ENCODE measurements at places on chromosomes 7 and 10. TPM values are rescaled to one million over a fixed set of nuclear protein-coding genes. Genes with fewer than 3 reads are reported as not detected.

DNA sequence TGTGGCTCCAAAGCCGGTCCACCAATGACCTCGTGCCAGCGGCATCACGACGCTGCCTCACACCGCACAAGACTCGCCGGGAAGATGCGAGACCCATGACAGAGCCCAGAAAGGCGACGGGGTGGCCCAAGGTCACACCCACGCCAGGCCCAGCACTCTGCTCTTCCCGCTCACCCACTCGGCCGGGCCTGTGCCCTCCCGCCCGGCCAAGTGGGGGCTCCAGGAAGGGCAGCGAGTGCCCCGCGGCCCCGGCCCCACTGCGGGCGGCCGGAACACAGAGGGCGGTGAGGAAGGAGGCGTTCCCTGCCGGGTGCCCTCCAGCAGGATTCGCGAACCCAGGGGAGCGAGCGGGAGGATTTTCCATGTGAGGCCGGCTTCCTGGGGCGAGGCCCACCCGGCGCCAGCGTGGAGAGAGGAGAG is 56.3 kb downstream of the PDGFA start:
- DNase-seq = no peak

KCP gene
- 3.4 TPM for total RNA-seq

DNA sequence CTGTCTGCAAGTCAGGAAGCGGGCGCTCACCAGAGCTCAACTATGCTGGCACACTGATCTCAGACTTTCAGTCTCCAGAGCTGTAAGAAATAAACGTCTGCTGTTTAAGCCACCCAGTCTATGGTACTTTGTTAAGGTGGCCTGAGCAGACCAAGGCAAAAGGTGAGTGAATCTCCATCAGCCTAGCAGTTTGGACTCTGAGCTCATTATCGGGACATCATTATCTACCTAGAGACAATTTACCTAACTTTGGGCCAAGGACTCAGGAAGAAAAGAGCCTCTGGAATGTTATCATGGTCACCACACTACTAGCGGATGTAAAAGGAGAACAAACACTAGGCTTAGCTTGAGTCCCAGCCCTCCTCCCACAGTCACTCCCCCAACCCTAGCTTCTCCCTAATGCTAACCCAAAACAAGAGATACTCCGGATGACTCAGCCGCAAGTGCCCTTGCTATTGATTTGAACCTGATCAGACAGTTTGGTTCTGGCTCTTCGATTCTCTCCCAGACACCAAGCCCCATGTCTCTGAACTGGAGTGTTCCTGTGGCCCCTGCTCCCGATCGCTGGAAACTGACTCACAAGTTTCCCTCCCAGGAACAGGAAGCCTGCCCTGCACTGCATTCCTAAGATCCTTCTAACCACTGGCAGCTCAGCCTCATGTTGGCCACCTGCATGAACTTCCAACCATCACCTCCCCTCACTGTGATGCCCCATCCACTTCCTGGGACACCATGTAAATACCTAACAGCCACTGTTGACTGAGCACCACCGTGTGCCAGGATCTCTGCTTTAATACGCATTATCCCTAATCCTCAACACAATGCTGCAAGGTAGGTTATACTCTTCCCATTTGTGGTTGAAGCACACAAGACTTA is 34.5 kb downstream of the CREB3L2 start:
- DNase-seq = peak; percentile 40

GRCh38 chr7:29207162-29207801 is 12.7 kb downstream of the CHN2 start:
- DNase-seq = peak; percentile 49

AGAP5 gene
- total RNA-seq = 18.2 TPM

GRCh38 chr10:33132626-33133025 is 174.6 kb upstream of the ITGB1 start:
- peak; percentile 73 for DNase-seq

WEE2 gene
- not detected for total RNA-seq

GRCh38 chr7:300546-301290 is 10.7 kb downstream of the FOXL3 start:
- no peak for DNase-seq

DNA sequence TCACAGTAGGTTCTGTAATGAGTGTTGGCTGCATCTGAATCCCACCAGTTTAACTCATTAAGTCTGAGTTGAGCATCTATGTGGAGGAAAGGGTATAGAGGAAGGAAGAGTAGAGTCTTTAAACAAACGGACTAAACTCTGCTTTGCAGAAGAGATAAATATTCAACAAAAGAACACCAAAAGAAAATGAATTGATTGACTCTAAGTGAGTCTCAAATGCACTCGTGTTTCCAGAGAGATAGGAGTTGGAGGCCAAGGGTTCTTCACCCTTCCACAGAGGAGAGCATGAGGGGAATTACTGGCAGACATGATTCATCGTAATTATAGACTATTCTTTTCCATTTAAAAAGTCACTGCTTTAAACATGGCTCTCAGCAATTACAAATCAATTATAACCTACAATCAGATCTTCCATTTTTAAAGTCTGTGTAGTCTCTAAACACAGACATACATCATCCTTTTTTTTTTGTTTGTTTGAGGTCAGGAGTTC is 56.3 kb downstream of the PLPP4 start:
- no peak for DNase-seq

DNA sequence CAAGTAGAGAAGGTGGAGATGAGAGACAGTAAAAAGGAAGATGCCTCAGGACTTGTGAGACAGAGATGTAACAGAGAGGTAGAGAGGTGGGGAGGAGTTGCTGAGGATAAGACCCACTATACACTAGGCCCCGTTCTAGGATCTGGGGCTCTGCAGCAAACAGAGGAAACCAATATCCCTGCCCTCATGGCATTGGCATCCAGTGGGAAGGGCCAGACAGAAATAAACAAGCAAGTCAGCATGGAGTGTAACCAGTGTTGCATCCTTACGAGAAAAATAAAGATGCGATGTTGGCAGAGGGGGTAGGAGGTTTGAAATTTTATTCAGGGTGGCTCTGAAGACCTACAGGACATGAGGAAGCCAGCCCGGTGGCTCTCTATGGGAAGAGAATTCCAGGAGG is 22.0 kb upstream of the EEPD1 start:
- DNase-seq = no peak

DNA sequence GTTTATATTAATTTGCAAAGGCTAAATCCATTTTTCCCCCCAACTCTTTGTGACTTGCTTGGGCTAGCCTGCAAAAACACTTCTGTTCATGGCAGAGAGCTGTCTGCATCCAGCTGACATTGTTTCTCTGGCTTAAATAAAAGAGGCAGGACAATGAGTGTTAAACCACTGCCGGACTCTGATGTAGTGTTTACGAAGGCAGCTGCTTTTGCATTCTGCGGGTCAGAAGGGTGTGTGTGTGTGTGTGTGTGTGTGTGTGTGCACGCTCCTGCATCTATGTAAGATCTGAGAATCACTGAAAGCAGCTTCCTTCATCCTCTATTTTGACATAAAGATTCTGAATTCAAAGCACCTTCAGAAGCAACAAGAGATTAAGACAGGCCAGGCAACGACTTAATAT is 28.3 kb downstream of the NRP1 start:
- DNase-seq = no peak

DNA sequence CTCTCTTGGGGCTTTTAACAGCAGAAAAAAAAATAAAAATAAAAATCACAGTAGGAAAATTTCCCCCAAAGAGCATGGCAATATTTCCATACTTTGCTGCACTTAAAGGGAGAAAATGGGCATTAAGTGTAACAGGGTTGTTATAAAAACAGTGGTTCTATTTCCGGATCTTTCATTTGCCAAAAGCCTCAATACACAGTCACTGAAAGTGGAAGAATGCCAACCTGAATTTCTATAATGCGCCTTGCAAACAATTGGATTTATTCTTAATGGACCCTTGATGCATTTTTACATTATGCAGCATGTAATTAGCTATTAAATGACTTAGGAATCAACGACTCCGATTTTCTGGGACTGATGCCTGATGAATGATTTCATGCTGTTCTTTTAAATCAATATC is 127.6 kb upstream of the NANOS1 start:
- DNase-seq = peak; percentile 11

GRCh38 chr10:109887243-109887642 is 36.1 kb downstream of the XPNPEP1 start:
- DNase-seq = no peak

DNA sequence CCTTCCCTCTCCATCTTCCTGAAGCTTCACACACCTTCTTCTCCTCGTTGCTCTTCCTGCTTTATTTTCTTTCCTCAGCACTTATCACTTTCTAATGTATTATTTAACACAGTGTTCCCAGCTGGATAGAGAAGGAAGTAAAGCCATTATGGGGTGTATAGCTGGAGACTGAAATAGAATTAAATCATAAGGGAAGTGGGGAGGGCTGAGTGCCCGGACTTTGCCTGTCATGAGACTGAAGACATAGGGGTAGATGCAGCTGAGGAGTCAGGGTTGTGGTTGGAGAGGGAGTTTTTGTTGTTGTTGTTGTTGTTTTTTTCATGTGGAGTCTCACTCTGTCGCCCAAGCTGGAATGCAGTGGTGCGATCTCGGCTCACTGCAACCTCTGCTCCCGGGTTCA is 65.3 kb downstream of the GALNT11 start:
- no peak for DNase-seq

GRCh38 chr7:29130096-29130495 is 16.2 kb downstream of the CPVL start:
- no peak for DNase-seq

NPSR1 gene
- total RNA-seq = not detected

SAP25 gene
- total RNA-seq = 0.52 TPM

- DNase-seq = peak; percentile 86
These were observed 186.2 kb downstream of the MACC1 start for GRCh38 chr7:20030915-20031362.

NRG3 gene
- total RNA-seq = not detected

DNA sequence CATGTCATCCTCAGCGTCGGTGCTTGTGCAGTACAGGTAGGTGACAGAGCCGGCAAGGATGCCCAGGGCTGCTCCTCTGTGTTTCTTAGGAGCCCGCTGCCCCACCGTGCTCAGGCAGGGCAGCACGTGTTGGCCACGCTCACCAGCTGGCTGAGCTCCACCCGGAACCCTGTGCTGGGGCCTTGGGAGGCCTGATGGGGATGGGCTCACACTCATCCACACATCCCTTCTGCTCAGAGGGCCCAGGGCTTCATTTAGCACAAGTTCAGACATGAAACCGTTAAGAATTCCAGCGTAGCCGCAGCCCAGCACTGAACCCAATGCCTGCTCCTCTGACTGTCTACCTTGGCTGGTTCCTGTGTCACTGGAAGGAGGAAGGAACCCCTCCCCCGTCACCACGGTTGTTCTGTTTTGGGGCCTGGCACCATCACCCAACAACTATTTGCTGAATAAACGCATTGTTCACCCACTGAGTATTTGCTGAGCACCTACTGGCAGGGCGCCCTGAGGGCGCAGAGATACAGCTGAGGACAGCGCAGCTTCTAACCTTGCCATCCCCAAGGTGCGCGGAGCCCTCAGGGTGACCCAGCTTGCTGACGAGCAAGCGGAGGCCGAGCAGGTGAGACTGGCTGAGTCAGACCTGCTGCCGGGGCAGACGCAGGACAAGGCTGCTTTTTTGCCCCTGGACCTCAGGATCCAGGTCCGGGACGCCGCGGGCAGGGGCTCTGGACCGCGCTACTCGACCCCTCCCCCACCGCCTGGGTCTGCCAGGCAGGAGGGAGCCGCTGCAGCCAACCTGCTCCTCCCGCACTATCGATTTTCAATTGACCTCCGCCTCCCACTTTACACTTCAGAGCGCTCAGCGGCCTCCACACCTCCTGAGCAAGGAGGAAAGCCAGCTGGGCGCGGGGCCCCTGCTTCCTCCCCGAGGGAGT is 50.6 kb upstream of the RET start:
- DNase-seq = peak; percentile 86

DNA sequence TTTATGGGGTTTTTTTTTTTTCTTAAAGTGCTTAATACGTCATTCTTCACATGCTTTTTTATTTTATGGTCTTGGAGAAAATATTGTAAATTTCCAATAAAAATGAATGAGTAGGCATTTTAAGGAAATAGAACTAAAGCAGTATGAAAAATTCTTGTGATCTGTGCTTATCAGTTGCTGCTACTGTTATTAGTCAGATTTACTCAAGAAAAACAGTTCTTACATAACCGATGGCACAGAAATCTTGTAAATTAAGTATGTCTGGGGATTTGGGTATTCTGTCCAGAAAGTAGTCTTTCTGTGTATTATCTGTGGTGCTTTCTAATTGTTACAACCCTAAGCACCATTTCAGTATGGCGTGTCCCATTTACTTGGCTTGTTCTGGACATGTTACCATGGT is 64.7 kb downstream of the LRGUK start:
- DNase-seq = no peak

GRCh38 chr10:42543840-42544372 is 94.5 kb downstream of the ZNF33B start:
- no peak for DNase-seq

GRCh38 chr10:11931038-11931437 is 107.9 kb downstream of the PROSER2 start:
- DNase-seq = no peak

GRCh38 chr10:67519434-67519833 is 176.6 kb downstream of the CTNNA3 start:
- DNase-seq = peak; percentile 69

DNA sequence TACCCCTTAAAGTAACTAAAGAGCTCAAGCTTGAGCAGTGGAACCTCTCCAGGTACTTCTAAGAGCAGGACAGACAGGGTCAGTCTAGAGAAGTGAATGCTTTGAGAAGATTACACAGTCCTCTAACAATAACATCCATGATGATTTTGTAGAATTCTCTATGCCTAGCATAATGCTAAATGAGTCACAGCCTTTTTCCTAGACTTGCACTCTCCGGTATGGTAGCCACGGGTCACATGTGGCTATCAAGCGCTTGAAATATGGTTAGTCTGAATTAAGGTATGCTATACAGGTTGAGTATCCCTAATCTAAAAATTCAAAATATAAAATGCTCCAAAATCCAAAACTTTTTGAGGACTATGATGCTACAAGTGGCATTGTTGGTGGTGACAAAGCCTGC is 166.6 kb upstream of the MKLN1 start:
- no peak for DNase-seq

- no peak for DNase-seq
These were observed 62.7 kb downstream of the ARID5B start for GRCh38 chr10:61964059-61964709.

DNA sequence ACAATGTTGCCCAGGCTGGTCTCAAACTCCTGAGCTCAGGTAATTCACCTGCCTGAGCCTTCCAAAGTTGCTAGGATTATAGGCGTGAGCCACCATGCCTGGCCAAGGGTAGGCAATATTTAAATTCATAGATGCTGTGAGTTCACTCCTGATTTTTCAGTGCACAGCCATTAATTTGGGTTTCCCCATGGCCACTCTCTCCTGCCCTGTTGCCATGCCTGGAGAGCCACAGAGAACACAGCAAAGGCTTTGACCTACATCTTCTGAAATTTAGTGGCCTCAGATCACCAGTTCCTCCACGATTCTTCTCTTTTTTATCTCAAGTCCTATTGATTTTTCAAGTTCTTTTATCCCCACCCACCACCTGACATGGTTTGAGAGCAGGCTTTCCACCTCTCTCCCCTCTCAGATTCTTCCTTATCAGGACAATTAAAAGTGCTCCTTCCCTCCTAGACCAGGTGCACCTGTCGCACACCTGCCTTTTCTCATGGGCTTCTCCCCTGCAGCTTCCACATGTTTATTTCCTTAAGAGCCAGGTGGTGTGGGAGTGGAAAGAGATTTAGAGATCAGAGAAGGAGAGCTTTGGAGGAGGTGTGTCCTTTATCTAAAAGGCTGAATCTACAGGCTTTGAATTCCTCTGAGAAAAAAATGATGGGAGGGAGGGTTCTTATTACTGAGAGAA is 123.8 kb downstream of the ADRA2A start:
- no peak for DNase-seq

- no peak for DNase-seq
These were observed 511.0 kb downstream of the PTPRN2 start for GRCh38 chr7:158076656-158077055.

- DNase-seq = peak; percentile 77
These were observed 30.6 kb downstream of the PODXL start for GRCh38 chr7:131525820-131526219.

- no peak for DNase-seq
These were observed 61.7 kb upstream of the PPIF start for GRCh38 chr10:79285315-79286197.

All from PC-3 (cell line).